Hair follicular keratinocyte (primary cell): ENCODE measurements at places on chromosomes 6 and 20. TPM values are rescaled to one million over a fixed set of nuclear protein-coding genes. Genes with fewer than 3 reads are reported as not detected.

Gene PLA2G7
- 0.04 and 0.78 TPM in 2 replicates for total RNA-seq

Gene EPPIN
- not detected in 2 replicates for total RNA-seq

Gene RPP21
- total RNA-seq = 66.9 and 75.0 TPM in 2 replicates

Gene PACSIN1
- not detected in 2 replicates for total RNA-seq
